Skin of body (tissue), 3 donors: ENCODE measurements at places on chromosomes 7 and 10. TPM values are rescaled to one million over a fixed set of nuclear protein-coding genes. Genes with fewer than 3 reads are reported as not detected.
A peak's percentile ranks its signal among the peaks of the same experiment; 100 is the strongest.

SGCE gene
- total RNA-seq: 113 TPM

TUBB8 gene
- total RNA-seq: not detected

ADARB2 gene
- 0.10 TPM for total RNA-seq

HTR5A gene
- total RNA-seq: not detected

NAPEPLD gene
- 18.9 TPM for total RNA-seq

SPDYE11 gene
- 0.10 TPM for total RNA-seq

ACHE gene
- 9.8 TPM for total RNA-seq

CYP2C8 gene
- total RNA-seq: 0.30 TPM

VIPR2 gene
- 0.99 TPM for total RNA-seq

ASAH2 gene
- total RNA-seq: 0.49 TPM

ADGRA1 gene
- 0.10 TPM for total RNA-seq

MSRB2 gene
- 10.8 TPM for total RNA-seq

CCDC71L gene
- total RNA-seq: 7.4 TPM

PILRA gene
- total RNA-seq: 3.2 TPM

GRCh38 chr10:49632406-49633317 lies 18.8 kb downstream of the CHAT start:
- DNase-seq: no peak

DNA sequence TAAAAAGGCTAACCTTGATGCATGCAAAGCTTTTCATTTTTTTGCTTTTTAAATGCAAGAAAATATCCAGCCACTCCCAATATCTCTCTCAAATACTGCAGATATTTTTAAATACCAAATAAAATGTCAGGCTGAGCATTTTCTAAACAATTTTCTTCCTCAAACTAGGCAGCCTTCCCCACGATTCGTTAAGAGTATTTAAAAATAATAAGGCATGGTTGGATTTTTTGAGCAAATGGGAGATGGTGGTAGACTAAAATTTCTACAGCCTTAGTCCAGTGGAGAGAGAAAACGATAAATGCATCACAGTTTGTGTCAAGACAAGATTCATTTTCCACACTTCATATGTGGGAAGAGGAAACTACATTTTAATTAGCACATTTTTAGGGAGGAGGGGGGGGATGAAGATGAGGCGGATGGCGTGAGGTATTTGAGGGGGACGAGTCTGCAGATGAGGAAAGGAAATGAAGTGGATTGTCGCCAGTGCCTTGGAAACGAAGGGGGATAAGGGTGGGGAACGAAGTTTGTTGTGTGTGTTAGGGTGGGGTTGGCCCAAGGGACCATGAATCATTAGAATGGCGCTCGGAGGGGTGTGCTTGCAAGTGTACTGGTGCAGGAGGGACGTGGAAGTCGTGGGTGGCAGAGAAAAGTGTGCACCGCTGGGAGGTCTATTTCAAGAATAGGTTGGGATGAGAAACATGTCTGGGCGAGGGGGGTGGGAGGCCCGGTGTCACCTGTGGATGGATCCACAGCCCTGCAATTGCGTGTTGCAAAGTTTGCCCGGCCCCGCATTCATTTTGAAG lies 1.2 kb upstream of the ADD3 start:
- DNase-seq: peak; percentile 92

DNA sequence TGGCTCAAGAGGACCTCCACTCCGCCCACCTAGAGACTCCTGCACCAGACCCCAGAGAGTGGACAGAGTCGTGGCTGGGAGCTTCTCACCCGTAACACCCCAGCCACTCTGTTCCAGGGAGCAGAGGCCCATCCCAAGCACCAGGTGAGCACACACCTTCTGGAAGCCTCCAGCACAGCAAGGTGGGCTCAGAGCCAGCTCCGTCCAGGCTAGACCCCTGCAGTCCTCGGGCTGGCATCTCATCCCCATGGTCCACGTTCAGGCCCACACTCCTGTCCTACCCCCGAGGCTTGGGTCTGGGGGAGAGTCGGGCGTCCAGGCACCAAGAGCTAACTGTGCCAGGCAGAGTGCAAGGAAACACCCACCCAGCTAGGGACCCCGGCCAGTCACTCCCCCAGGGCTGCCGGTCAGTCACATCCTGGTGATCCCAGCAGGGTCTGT lies 13.2 kb downstream of the PDGFA start:
- no peak for DNase-seq

DNA sequence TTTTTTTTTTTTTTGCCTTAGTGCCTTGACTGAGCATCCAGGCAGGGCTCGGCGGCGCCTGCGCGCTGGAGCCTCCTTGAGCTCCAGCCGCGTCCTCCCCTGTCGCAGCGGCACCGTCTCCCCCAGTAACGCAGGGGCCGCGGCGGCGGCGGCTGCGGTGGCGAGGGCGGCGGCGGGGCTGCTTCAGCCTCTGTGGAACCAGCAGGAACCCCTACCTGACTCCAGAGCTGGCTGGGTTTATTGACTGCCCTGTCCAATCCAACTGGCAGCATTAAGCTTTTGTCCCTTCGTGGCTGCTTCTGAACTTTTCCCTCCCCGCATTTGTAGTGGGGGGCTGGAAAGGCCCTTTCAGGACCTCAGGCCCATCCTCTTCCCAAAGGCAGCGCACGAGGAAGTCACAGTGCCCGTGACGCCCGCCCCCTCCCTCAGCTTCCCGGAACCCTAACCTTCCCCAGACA lies at the start of gene GPR85:
Gene GPR85, minus strand, starts transcription at position 397 of the 458 bp plus-strand sequence. CDS start 2,106 bp downstream, outside the sequence.
- DNase-seq: peak; percentile 39

GRCh38 chr10:104197364-104197763 lies 34.8 kb downstream of the CFAP43 start:
- no peak for DNase-seq

GRCh38 chr10:94098896-94099295 lies 105.2 kb downstream of the PLCE1 start:
- no peak for DNase-seq

DNA sequence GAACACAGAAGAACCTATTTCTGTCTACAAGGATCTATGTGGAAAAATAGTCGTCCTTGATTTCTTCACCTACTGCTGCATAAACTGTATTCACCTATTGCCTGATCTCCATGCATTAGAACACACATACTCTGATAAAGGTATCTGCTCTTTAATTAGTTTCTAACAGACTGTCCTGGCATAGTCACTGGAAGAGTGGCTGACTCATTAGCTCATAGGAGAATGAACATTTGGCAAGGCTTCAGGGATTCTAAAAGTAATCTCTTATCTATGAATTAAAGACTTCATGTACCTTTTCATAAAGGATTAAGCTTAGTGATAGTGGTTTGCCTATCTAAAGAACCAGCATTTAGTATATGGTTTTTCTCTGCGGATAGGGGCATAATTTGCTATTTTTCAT lies 4.1 kb downstream of the NHLRC2 start:
- DNase-seq: no peak

DNA sequence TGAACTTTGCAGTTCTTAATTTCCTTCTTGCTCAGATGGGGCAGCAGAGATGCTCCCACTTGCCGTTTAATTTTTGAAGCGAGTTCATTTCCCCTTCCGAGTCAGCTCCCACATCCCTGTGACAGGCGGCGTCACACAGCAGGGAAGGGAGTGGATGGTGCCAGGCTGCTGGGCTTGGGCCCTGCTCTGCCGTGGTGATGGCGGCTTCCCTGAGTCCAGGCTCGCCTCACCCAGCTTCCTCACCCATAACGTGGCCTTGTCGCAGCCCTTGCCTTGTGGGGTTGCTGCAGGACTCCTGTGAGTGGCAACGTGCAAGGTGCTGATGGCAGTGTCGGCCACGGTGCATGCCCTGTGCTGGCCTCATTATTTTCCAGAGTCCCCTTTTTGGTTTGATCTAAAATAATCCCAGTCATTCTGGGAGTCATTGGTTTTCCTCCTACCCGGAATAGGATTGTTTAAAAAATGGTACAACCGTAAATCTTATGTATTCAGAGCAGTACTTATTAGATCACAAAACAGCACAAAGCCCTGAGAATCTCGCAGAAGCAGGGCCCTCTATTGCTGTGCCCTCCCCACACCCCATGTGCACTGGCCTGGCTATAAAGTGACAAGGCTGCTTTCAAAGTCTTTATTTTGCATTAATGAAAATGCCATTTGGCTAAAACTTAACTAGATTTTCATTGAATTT lies 260.1 kb downstream of the WDR37 start:
- no peak for DNase-seq

DNA sequence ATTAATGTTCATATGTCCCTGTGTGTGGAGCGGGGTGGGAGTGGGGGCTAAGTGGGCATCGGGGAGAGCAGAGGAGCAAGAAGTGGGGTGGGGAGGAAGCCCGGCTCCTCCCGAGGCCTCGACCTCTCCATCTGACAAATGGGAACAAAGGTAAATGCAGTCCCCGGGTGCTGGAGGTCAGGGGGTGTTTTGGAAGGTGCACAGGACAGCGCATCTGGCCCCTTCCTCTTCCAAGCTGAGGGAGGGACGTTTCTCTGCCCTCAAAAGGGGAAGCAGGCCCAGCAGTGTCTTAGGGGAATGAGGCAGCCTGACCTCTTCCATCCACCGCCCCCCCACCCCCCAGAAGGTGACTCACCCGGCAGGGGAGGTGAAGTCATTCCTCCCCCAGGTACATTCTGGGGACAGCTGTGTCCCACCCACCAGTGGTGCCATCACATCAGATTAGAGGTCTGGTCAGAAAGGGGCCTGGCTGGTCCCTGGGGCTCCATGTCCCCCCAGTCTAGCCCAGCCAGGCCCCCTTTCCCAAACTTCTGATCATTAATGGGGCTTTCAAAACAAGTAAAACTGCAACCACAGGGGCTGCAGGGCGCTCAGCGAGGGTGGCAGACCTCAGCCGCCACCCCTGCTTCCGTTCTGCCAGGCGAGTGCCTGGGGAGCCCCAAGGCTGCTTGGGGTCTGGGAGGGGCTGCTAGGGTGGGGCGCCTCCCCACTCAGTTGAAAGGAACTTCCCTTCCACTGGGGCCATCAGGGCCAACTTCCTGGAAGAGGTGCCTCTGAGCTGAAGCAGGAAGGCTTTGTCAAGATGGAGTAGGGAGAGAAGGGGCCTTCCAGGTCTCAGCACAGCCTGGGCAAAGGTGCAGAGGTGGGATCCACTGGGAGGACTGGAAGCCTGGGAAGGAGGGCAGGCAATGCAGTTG lies 10.8 kb downstream of the LFNG start:
- no peak for DNase-seq

- DNase-seq: peak; percentile 63
Observed at GRCh38 chr10:24240041-24240751, 31.3 kb downstream of the KIAA1217 start.

GRCh38 chr7:22571766-22572165 lies 71.8 kb upstream of the STEAP1B start:
- no peak for DNase-seq

GRCh38 chr10:62050893-62051433 lies 149.5 kb downstream of the ARID5B start:
- DNase-seq: peak; percentile 47

DNA sequence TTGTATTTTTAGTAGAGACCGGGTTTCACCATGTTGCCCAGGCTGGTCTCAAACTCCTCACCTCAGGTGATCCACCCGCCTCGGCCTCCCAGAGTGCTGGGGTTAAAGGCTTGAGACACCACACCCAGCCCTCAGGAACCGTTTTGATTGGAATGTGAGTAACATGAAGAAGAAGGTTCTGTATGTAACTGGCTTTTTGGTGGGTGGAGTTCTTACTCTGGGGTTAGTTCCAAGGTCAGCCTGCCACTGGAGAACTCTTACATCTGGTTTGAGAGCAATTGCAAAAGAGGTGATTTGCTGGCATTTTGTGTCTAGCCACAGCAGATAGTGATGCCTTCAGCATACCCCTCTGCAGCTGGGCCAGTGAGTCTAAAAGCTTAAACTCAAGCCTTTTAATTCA lies 457.8 kb upstream of the VSTM2A start:
- no peak for DNase-seq

GRCh38 chr10:85847085-85847484 lies 519.5 kb downstream of the GRID1 start:
- DNase-seq: no peak

- DNase-seq: no peak
Observed at GRCh38 chr7:148579366-148579765, 11.2 kb upstream of the C7orf33 start.

DNA sequence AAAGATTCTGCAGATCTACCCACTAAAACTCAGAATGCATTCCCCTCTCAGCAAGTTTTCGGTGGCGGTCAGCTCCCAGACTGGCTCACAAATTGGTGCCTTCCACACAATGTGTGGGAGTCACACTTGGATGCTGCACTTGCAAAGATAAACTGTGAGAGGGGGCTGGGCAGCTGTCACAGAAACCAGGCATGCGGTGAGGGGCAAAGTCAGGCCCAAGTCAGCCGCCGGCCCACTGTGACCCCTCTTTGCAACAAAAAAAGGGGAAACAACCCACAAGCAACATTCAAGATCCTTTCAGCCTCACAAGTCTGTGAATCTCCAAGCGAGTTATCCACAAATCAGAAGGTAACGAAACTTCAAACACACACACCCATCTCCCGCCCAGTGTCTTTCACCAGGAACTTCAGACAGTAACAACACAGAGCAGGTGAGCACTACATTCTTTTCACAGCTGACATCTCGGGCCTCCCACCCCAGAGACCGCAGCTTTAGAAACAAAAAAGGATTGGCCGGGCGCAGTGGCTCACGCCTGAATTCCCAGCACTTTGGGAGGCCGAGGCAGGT lies 32.0 kb downstream of the SNX8 start:
- no peak for DNase-seq

- no peak for DNase-seq
Observed at GRCh38 chr7:22387583-22387982, 30.6 kb upstream of the RAPGEF5 start.

DNA sequence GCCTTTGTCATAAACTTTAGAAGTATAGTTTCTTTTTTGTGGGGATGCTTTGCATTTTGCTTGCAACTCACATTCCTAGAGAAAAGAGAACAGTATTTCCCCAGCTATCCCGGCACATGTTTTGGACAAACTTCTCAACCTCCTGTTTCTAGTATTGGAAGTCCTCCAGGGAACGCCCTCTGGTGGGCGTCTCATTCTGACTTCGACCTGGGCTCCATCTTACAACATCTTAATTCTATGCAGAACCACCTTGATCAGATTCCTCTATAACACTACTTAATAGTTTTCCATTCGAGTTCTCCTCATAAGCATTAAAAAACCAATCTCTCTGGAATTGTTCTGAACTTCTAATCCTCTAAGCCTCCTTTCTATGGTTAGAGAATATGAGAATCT lies 139.5 kb upstream of the FZD8 start:
- no peak for DNase-seq

DNA sequence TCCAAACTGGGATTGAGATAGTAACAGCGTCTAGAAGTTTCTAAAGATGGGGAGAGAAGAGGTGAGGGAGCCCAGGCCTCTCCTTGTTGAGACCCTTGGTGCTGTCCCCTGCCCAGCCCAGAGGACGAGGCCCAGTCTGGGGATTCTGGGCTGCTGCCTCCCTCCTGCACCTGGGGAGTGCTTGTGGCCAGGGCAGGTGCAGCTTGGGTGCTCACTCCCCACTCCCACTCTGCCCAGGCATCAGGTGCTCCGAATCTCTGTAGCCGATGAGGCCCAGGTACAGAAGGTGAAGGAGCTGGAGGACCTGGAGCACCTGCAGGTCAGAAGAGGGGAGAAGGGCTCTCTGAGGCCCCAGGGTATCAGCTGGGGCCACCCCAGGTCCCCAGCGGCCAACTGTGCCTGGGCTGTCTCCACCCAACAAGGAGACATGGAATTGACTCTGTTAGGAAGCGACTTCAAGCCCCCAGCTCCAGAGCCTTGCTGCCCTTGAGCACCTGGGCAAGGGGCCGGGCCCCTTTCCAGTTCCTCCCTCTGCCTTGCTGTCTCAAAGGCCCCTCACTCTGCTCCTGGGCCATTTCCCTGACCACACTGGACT lies 664 bp downstream of the CPA1 start:
- no peak for DNase-seq
